ENCODE measurements at places on chromosomes 16 and 17.

GRCh38 chr16:56667581-56668571 is at the start of gene MT1G:
TSS of gene MT1G (minus strand) at chr16:56668065. CDS start at chr16:56667993, 72 bp downstream.
- no peak for DNase-seq

- no peak for DNase-seq
These were observed 946 bp upstream of the TMEM256 start for GRCh38 chr17:7404737-7405349.

- no peak for DNase-seq
These were observed 6.8 kb downstream of the SCARF1 start for GRCh38 chr17:1638624-1639300.

GRCh38 chr17:62067165-62068145 is 2.4 kb upstream of the MED13 start:
- DNase-seq, result no peak

- DNase-seq, result no peak
These were observed 27.9 kb upstream of the JPT2 start for GRCh38 chr16:1650131-1650530.

DNA sequence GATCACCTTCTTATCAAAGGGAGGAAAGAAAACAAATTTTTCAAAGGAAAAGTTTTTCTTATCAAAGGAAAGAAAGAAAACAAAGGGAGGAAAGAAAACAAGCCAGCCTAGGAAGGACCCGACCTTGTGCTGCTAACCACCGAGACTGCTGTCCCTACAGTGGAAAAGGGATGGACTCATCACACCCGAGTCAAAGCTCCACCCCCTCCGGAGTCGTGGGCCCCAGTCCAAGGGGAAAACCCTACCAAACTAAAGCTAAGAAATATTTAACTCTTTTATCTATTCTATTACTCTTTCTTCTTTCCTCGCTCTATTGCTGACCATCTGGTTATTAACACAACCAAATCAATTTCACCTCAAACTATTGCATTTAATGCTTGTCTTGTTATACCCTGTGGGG is 6.1 kb upstream of the ENDOV start:
- no peak for DNase-seq

- DNase-seq, result no peak
These were observed 211.2 kb downstream of the RPTOR start for GRCh38 chr17:80755650-80756405.

DNA sequence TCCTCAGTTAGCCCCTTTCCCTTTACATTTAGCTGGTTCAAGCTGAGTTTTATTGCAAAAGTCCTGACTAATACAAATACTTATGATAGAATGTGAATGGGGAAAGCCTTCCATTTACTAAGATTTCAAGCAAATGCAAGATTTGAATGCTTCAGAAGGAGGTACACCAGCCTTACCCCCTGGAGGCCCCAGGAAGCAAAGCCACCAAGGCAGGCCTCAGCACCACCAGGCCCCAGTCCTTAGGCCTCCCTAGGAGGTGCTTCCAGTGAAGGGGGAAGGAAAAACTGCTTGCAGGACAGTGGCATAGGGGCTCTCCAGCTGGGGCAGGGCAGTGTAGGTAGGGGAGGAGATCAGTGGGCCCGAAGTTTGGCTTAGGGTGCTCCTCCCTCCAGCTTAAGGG is 7.3 kb upstream of the PRPSAP2 start:
- no peak for DNase-seq

DNA sequence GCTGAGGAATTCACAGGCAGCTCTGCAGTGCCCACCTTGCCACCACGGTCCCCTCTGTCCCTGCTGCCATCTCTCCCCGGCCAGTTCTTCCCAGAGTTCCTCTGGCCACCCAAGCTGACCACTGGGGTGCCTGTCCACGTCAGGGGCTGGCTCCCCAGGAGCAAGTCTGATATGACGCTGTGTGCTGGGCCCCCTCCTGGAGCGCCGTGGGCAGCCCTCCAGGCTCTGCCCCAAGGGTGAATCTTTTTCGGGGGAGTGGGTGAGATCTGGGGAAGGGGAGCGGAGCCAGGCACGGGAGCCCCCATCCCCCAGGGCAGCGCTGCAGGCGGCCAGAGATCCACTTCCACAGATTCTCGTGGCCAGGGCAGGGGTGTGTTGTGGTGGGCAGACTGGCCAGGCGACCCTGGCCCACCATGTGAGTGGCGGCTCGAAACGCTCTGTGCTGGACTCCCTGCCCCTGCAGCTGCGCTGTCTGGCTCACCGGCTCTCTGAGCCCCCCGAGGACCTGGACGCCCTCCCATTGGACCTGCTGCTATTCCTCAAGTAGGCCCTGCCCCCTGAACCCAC is 3.7 kb downstream of the MSLN start:
- no peak for DNase-seq

GRCh38 chr17:73304971-73305812 is 6.6 kb downstream of the CDC42EP4 start:
- no peak for DNase-seq

DNA sequence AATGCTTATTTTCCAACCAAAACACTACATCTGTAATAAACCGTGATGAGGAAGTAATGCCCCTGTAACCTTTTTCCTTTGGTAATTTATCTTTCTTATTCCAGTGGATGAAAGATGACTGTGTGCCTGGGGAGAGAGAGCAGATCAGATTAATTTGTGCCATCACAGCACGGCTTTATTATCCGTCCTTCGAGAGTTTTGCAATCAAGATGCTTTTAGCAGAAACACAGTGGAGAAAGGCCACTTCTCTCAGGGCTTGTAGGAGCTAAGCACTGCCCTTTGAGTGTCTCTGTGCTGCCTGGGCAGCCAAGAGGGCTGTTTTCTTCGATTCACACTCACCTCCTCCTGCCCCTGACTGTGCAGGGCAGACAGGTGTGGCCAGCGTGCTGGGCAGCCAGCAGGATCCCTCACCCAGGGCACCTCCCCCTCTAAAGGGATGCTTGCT is 190.2 kb downstream of the PRKCA start:
- no peak for DNase-seq

GRCh38 chr16:6482696-6483468 is 849.8 kb upstream of the RBFOX1 start:
- no peak for DNase-seq

DNA sequence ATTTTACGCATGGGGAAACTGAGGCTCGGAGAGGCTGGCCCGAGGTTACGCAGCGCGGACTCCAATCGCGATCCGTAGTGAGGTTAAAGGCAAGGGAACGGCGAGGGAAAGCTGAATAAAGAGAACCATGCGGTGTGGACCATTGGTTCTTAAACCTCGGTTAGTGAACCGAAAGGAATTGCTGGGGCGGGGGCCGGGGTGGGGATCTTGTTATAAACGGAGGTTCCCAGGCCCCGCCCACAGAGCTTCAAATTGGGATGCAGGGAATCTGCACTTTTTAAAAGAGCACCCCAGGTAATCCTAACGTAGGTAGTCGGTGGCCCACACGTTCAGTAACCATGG is 524 bp downstream of the IQCK start:
- no peak for DNase-seq

GRCh38 chr16:46612121-46612520 is 9.1 kb downstream of the SHCBP1 start:
- no peak for DNase-seq

DNA sequence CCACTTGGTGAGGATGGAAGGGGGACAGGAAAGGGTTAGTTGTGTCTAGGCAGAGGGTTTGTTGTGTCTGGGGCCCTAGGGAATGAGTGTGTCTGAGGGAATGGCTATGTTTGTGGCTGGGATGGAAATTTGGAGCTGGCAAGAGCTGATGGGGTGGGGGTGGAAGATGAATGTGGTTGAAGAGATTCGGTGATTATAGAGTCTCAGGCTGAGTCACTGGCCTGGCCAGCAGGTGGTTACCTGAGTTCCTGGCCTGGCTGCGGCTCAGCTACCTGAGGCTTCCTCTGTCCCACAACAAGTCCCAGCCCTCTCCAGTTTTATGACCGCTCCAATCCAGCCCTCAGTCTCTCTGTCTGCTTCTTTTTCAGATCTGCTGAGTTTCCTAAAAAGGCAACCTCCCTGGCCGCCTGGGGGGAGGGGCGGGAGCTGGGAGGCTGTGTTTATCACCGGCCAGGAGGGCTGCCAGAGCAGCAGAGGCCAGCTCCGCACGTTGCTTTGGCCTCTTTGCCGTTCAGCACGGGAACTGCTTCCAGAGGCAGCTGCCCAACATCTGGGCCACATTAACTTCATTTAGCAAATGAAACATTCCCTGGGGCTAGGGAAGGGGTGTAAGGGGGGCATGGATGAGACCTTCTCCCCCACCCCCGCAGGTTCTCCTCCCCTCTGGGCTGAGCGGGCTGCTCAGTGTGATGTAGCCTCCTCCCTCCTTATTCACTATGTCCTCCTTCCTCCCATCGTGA is 21.8 kb downstream of the ITGB3 start:
- DNase-seq, result no peak

DNA sequence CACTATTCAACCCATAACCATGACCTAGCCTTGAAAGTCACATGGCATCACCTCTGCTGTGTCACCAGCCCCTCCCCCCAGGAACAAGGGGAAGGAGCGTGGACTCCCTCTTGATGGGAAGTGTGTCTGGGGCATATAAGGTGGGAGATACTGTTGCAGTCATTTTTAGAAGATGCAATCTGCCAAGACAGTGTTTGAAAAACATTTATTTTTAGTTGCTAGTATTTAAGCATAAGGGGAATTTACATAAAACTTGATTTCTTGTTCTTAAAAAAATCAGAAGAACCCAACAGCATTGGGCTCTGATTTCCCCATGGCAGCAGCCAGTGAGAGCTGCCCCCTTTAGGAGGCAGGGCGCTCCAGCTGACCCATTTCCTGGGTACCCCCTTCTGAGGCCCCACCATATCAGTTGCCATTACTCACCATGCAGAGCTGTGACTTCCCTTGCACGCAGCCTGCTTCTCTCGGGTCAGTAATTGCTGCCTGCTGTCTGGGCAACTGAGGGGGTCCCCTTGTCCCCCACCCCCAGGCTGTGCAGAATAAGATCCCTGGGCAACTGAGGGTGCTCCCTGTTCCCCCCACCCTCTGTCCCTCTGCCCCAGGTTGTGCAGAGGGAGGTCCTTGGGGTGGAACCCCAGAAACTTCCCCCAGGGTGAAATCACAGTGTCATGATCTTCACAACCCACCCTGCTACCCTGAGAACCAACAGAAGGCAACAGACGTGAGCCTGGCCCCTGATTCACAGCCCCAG is 11.8 kb upstream of the CDC42EP4 start:
- no peak for DNase-seq

DNA sequence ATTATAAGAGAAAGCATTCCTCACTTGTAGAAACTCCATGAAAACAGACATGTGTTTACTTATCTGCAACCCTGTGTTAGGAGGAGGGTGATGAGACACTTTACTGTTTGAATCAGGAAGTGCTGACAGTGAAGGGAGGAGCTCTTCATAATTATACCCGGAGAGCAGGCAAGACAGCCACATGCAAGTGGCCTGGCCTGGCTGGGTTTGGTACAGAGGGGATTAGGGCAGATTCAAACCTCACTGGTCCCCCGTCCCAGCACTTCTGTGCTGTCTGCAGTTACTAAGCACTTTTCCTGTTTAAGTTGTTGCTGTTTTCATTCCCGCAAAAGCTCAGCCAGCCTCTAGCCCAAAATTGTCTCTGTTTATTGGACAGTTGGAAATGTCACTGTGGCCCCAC is 78.5 kb downstream of the WWOX start:
- no peak for DNase-seq

GRCh38 chr17:1469231-1469852 is 13.3 kb upstream of the CRK start:
- DNase-seq, result no peak

DNA sequence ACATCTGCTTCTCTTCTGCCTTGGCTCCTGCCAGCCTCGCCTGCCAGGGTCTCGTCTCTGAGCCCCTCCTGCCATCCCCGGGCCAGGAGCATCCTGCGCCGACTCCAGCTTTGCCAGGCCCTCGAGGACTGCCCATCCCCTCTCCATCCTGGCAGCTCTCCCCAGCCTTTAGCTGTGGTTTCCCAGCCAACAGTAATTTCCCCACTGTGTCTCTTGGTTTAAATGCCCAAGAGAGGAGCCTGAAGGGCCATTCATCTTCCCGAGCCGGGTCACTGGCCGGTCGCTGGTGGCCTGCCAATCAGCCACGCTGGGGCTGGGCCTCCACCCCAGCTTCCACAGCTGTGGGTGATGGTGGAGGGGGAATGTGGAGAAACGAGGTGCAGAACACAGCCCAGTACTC is 47.8 kb downstream of the MRC2 start:
- DNase-seq, result no peak

DNA sequence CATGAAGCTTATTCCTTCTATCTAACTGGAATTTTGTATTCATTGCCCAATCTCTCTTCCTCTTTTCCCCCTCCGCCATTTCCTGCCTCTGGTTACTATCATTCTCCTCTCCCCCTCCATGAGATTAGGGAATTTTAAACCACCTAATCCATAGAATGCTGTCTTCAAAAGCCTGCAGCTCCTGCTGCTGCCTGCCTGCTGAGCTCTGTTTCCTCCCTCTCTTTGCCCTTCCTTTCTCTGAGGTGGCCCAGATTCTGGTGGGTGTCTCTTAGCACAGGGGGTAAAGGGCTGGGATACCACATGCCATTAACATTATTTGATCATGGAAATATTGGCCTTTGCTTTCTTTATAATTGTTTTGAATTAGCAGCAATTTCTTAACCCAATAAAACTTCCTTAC is 241.6 kb downstream of the CNTNAP4 start:
- no peak for DNase-seq

DNA sequence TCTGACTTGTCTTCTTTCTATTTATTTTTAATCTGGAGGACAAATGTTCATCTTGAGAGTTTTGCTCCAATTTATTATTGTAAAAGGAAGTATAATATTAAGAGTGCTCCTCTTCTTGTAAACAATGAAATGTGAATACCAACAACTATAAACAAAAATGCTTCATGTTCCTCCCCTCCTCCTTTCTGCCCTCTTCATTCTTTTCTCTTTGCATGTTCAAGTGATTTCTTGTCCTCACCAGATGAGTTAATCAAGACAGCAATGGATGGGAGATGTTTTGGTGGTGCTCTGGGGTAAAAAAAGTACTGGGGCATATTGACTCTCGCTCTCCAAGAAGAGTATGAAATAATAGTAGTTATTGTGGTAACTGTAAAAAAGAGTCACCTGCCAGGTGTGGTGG is 24.3 kb downstream of the ITGB3 start:
- DNase-seq, result no peak

DNA sequence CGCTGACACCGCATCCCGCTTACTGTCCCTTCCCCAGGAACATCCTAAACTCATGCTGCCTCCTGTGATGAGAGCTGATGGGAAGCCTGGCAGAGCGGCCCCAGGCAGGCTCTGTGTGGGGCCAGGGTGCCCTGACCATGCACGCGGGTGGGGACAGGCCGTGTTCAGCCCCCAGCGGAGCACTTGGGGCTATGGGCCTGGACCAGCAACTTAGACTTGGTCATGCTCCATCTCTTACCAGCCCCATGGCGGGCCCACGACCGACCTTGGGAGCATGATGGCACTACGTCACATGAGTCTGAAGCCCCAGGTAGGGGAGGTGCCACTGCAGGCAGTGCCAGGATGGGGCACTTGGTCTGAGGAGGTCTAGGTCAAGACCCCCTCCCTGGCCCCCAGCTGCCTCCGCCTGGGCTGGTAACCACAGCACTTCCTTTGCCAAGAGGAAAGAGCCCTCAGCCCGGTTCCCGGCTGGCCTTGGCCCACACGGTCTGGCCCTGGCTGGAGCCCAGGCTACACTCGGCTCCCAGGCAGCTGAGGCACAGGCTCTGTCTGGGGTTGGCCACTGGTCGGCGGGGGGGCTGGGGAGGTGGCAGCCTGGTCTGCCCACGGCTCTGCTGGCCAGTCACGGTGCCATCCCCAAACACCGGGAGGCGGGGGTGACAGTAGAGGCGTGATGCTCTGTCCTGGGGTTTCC is 25.7 kb downstream of the BAHCC1 start:
- DNase-seq, result no peak
